ENCODE measurements at places on chromosomes 6 and 20.
A peak's percentile ranks its signal among the peaks of the same experiment; 100 is the strongest.

GRCh38 chr20:25453035-25453810 lies 45.8 kb downstream of the GINS1 start:
- DNase-seq = no peak

- DNase-seq = no peak
These were observed 220.5 kb downstream of the TENT5A start for GRCh38 chr6:81531869-81532561.

GRCh38 chr6:17416806-17417205 lies 23.4 kb downstream of the CAP2 start:
- DNase-seq = no peak

DNA sequence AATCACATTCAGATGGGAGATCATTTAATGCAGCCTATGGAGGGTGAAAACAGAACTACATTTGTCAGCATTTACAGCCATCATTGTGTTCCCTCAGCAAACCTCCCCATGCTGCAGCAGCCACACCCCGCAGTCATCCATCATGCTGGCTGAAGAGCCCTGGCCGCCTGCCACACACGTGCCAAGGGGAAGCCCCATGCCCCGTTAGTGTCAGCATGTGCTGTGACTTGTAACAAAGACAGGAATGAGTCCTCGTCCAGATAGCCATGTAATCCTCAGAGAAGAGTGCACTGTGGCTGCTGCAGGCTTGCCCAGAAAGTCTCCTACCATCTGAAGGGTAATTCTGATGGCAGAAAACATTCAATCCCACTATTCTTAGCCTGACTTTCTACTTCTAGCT lies 1097.8 kb downstream of the KIF16B start:
- peak; percentile 3 for DNase-seq

GRCh38 chr20:23875606-23876237 lies 3.8 kb downstream of the CST5 start:
- no peak for DNase-seq

GRCh38 chr6:25768566-25768965 lies 14.0 kb downstream of the SLC17A4 start:
- DNase-seq = no peak

DNA sequence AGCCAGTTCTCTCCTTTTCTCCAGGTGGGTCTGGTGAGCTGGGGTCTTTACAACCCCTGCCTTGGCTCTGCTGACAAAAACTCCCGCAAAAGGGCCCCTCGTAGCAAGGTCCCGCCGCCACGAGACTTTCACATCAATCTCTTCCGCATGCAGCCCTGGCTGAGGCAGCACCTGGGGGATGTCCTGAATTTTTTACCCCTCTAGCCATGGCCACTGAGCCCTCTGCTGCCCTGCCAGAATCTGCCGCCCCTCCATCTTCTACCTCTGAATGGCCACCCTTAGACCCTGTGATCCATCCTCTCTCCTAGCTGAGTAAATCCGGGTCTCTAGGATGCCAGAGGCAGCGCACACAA lies 765 bp upstream of the CFB start:
- DNase-seq = no peak

DNA sequence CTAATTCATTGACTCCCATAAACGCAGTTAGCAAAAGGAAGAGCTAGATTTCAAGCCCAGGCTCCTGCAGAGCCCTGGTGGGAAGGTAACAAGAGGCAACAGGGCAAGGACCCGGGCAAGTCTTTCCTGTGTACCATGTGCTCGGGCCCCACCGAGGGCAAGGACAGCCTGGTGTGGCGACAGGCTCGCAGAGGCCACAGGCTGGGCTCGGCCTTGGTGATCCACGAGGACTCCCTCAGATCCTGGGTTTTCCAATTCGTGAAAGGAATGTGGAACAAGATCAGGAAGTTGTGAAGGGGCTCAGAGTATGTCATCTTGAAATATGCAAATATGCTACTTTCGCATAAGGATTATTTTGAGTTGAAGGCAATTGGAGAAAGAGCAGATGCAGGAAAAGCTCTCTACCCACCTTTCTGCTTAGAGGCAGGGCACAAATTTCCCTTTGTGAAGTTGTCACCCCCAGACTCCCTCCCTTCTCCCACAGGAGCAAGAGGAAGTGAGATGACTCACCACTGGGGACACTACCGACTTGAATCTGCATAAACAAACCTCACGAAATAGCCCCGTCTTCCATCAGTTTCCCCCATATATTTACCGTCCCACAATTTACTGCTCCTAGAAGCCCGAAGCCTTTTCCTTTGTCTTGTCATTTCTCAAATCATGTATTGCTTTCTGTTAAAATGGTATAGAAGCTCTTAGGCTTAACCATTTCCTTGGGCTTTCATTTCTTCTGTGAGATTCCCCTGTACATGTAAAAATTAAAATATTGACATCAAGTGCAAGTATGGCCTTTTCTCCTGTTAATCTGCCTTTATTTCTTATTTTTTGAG lies 79.0 kb downstream of the PSMG4 start:
- peak; percentile 76 for DNase-seq

- peak; percentile 21 for DNase-seq
These were observed 146.3 kb upstream of the RNF24 start for GRCh38 chr20:4161401-4162251.

- no peak for DNase-seq
These were observed 18.1 kb upstream of the NXT1 start for GRCh38 chr20:23332467-23332866.

DNA sequence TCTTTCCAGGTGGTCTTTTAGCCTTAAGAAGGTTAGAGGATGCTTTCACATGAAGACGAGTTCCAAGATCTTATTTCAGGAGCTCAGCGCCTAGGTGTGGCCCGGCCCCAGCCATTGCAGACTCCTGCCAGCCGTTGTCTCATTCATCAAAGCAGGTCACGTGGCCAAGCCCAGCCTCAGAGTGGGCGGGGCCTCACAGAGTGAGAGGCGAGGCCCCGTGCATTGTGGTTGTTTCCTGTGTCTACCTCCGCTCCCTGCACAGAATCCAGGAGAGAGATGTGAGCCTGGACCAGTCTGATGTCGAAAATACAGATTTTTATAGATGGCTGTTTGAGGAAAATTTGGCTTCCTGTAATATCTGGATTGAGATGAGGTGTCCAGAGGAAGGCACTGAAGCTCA lies 49.2 kb upstream of the CST5 start:
- no peak for DNase-seq

DNA sequence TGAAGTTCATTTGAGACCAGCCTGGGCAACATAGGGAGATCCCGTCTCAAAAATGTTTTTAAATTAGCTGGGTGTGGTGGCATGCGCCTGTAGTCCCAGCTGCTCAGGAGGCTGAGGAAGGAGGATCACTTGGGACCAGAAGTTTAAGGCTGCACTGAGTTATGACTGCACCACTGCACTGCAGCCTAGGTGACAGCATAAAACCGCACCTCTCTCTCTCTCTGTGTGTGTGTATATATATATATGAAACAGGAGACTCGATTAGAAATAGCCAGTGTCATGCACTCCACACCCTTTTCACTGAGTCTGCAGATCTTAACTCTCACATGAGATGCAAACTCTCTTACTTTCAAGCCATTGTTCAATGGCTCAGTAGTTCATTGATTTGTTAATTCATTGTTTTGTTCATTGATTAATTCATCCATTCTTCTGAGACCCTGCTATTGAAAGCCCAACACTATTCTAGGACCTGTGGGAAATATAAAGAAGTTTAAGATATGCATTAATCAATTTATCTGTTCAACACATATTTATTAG lies 52.4 kb upstream of the MRPS10 start:
- no peak for DNase-seq

DNA sequence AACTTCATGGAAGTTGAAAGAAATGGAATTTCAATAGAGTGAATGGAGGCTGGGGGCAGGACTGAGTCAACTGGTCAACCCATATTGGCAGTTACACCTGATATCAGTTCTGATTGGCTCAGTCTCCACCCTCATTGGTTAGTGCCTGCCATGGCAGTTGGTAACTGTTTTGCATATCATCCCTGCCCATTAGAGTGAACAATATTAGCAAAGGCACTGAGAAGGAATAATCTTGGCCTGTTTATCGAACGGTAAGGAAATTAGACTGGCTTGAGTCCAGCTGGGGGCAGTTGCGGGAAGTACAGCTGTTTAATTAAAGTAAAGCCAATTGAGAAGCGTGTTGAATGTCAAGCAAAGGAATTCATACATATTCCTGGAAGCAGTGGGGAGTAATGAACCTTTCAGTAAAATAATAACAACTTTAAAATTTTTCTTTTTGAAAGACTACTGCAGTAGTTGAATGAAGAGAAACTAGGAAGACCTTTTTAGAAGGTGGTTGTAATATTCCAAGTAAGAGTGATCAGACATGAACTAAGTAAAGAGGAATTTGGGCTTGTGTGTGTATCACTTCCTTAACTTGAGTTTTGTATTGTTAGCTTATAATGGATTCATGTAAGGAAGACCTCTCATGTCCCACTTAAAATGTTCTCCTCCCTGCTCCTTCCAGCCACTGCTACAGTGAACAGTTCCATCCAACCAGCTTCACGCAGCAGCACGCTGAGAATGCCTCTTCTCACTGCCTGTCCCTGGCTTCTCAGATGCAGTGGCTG lies 17.2 kb upstream of the FAM50B start:
- no peak for DNase-seq

GRCh38 chr6:38307740-38308139 lies 332.0 kb downstream of the BTBD9 start:
- no peak for DNase-seq

DNA sequence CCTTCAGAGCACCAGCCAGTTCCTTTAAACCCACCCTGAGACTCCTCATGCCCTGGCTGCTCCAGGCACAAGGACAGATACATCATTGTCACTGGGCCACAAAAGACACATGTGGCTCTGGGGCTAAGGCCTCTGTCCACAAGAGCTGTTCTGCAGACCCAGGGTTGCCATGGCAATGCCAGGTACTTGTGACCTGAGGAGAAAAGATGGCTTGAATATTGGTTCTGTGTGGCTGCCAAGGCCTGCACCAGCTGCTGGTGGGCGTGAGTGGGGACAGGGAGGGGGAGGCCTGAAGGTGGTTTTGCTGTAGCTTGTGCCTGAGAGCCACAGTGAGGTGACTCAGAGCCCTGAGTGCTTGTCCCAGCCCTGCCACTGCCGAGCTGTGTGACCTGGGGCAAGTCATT lies 31.8 kb downstream of the SAYSD1 start:
- DNase-seq = no peak

DNA sequence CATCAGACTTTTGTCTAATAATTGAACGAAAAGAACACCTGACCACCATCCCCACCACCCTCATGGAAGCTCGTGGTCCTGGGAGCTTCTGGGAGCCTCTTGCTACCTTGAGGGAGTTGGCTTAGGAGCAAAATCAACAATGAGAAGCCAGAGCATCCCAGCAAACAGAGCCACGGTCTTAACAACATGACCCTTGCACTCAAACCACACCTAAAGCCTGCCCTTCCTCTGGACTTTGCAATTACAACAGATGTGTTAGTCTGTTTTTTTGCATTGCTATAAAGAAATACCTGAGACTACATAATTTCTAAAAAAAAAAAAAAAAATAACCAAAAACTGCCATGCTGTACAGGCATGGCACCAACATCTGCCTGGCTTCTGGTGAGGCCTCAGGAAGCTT lies 9.5 kb upstream of the RBM24 start:
- no peak for DNase-seq

DNA sequence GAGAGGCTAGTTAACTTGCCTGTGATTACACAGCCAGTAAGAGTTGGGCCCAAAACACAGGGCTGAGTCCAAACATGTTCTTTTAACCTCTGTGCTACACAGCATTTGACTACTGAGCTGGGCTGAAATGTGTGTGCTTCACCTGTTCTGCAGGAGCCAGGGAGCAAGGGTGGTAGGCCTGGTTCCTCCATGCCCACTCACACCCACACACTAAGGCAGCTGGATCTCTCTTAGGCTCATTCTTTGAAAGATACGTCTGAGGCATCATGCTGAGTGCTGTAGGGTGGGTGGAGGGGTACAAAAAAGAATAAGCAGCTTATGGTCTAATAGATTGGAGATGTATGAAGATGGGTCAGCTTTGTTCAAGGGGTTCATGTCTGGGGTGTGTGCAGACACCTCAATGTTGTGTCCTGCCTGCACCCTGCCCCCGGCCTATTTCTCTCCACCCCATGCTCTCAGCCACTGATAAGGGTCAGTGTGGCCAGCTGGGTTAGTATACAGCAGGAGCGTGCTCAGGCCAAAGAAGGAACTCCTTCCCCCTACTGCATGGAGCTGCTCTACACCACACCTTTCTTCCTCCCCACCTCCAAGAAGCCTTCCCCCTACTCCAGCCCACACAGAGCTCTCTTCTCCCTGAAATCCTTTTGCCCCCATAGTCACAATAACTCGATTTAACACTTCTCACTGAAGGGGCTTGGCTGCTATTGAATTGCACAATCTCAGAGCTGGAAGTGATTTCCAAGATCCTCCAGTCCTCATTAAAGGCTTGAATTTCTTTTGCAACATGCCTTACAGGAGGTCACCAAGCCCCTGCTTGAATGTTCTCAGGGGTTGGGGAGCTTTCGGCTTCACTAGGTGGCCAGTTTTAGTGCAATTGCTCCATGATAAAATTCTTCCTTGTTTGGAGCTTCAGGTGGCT lies 3.4 kb downstream of the PPP2R5D start:
- DNase-seq = no peak

- no peak for DNase-seq
These were observed 78.2 kb upstream of the PTPRK start for GRCh38 chr6:128598571-128598970.

DNA sequence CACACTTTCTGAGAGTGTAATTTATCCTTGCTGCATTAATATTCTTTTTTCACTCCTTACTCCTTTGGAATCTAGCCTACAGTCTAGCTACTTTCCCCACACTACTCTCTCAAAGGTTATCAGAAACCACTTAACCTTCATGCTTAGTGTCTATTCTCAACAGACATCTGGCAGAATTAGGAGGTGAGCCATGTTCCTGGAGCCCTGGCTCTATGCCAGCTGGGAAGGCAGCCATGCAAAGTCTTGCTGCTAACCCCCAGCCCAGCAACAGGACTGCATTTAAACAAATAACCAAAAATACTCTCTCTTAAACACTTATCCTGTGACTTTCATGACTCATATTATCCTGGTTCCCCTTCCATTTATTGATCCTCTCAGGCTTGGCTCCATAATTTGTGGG lies 260.2 kb downstream of the BCKDHB start:
- no peak for DNase-seq

Measured in suppressor macrophage (primary cell).